Upper lobe of right lung (tissue), 1 donor: ENCODE measurements at places on chromosomes 7 and 10.

- no peaks in the 10 kb centered on the region for H3K4me1 ChIP-seq
- no peak overlapping the region for H3K27ac ChIP-seq
These were observed 687.3 kb downstream of the DNAJB9 start for GRCh38 chr7:109256762-109257560.

GRCh38 chr10:67697724-67698131 is 1.7 kb upstream of the CTNNA3 start:
- H3K27me3 ChIP-seq = no peaks in the 10 kb centered on the region
- DNase-seq = no peak
- no peak overlapping the region for H3K27ac ChIP-seq
- no peaks in the 10 kb centered on the region for H3K4me1 ChIP-seq
- H3K4me3 ChIP-seq = no peak overlapping the region

- peaks cover 52% of the 10 kb centered on the region for H3K4me1 ChIP-seq
- peak; percentile 92 for DNase-seq
- H3K4me3 ChIP-seq = no peak overlapping the region
- no peaks in the 10 kb centered on the region for H3K27me3 ChIP-seq
These were observed 45.9 kb downstream of the HIPK2 start for GRCh38 chr7:139731802-139732470.

DNA sequence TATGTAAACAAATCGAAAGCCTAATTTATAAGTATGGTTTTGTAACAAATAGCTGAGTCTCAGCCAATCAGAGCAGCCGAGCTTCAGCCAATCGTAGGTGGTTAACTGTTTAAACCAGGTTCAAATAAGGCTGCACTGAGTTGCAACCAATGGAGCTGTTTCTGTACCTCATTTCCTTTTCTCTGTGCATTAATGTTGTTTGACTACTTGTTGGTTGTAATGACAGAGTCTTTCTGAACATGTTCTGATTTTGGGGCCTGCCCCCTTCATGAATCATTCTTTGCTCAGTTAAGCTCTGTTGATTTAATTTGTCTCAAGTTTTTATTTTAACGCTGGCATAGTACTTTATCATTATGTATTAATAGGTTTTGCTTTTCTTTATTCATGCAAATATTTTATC is 14.6 kb downstream of the OTUD1 start:
- H3K4me3 ChIP-seq = no peak overlapping the region
- no peaks in the 10 kb centered on the region for H3K27me3 ChIP-seq
- no peaks in the 10 kb centered on the region for H3K36me3 ChIP-seq
- no peak for DNase-seq
- no peak overlapping the region for H3K27ac ChIP-seq

DNA sequence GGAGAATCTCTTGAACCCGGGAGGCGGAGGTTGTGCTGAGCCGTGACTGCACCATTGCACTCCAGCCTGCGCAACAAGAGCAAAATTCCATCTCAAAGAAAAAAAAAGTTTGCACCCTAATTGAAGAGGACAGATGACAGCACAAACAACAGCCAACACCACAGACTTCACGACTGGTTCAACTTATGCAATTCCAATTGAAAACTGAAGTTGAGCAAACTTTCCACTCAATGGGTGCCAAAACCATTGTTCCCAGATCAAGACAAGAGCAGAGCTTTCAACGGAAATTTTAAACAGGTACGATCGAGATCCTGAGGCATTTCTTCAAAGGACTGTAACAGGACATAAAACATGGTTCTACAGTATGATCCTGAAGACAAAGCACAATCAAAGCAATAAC is 149.7 kb downstream of the KMT2E start:
- no peaks in the 10 kb centered on the region for H3K27me3 ChIP-seq
- H3K27ac ChIP-seq = no peak overlapping the region
- peaks cover 47% of the 10 kb centered on the region for H3K36me3 ChIP-seq
- no peaks in the 10 kb centered on the region for H3K4me1 ChIP-seq
- H3K4me3 ChIP-seq = no peak overlapping the region
- no peak for DNase-seq

DNA sequence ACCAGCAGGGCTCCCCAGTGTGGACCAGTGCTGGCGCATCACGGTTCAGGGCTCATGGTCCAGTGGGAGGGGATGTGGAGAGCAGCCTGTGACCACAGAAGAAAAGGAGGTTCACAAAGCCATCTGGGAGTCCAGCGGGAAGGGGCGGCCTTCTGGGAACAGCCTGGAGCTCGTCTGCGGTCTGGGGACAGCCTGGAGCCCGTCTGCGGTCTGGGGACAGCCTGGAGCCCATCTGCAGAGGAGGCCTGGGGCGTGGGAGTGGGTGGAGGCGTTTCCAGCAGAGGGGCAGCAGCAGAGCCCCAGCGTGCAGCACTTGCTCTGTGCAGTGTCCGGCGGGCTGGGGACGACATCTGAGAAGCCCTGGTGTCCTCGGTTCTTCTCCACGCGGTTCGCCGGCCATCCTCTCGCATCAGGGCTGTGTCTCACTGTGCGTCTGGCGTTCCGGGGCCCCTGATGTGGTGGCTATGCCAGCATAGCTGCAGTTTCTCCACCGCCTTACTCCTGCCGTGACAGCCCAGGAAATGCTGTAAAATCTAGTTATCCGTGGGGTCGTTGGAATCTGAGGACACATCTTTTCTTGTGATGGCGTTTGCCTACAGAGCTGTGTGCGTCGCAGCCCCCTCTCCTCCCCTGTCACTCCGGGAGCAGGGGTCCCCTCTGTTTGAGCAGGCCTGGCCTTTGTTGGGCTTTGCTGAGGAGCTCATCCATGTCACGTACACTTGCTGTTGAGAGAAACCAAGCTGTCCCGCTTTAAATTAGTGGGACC is 104.6 kb downstream of the INPP5A start:
- no peak overlapping the region for H3K27ac ChIP-seq
- no peaks in the 10 kb centered on the region for H3K36me3 ChIP-seq
- H3K27me3 ChIP-seq = no peaks in the 10 kb centered on the region
- H3K4me3 ChIP-seq = no peak overlapping the region
- DNase-seq = peak; percentile 61

- no peaks in the 10 kb centered on the region for H3K36me3 ChIP-seq
- no peak for DNase-seq
These were observed 24.4 kb downstream of the CRPPA start for GRCh38 chr7:16396766-16397500.

GRCh38 chr7:33190688-33191304 is 61.4 kb downstream of the BBS9 start:
- H3K4me3 ChIP-seq = no peak overlapping the region
- H3K27me3 ChIP-seq = no peaks in the 10 kb centered on the region
- no peaks in the 10 kb centered on the region for H3K36me3 ChIP-seq
- no peak for DNase-seq
- no peak overlapping the region for H3K27ac ChIP-seq

- no peaks in the 10 kb centered on the region for H3K27me3 ChIP-seq
- H3K36me3 ChIP-seq = no peaks in the 10 kb centered on the region
- H3K27ac ChIP-seq = no peak overlapping the region
- no peak for DNase-seq
- H3K4me3 ChIP-seq = no peak overlapping the region
These were observed 6.8 kb downstream of the PTPN12 start for GRCh38 chr7:77543910-77544309.

- no peak for DNase-seq
- H3K27ac ChIP-seq = no peak overlapping the region
- H3K27me3 ChIP-seq = no peaks in the 10 kb centered on the region
- no peaks in the 10 kb centered on the region for H3K4me1 ChIP-seq
- H3K36me3 ChIP-seq = no peaks in the 10 kb centered on the region
These were observed 16.5 kb upstream of the PLAU start for GRCh38 chr10:73894245-73894971.

DNA sequence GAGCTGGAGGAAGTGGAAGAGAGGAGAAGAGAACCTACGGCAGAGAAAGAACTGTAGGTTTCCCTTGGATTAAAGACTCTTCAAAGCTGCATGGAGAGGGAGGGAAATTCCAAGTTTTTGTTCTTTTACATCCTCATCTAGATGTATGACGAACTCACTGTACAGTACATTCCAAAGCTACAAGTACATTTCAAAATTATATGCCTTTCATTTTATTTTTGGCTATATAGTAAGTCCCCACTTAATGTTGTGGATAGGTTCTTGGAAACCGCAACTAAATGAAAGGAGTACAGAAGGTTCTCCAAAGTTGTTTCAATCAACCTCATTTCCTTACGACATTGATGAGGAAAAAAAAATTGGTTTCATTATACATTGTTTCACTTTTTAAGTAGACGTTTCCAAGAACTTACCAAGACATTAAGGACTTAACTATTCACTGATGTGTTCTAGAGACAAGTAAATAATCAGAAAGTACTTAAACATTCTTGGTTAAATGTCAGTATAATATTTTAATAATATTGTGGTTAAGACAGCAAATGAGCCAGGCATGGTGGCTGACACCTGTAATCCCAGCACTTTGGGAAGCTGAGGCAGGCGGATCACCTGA is 16.1 kb upstream of the JMJD1C start:
- H3K27ac ChIP-seq = peak overlapping the region; percentile 43
- no peak overlapping the region for H3K4me3 ChIP-seq
- H3K27me3 ChIP-seq = no peaks in the 10 kb centered on the region

DNA sequence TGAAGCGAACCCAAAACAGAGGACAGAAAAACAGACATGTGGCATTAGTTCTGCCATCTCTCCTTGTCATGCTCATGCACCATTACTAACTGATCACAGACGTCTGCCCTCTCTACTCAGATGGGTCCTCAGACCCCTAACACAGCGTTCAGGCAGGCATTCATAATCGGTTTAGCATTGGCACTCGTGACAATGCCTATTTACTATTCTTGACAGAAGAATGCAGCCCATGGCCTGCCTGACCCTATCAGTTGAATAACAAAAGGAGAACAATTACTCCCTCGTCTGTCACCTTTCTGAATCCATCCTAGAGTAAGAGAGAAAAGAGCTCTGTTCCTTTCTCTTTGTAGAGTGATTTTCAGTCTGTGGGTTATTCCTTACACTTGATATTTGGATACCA is 194.6 kb upstream of the PHYHIPL start:
- DNase-seq = no peak
- H3K4me1 ChIP-seq = no peaks in the 10 kb centered on the region
- no peaks in the 10 kb centered on the region for H3K27me3 ChIP-seq
- H3K27ac ChIP-seq = no peak overlapping the region
- no peak overlapping the region for H3K4me3 ChIP-seq
- no peaks in the 10 kb centered on the region for H3K36me3 ChIP-seq

GRCh38 chr10:69696073-69696731 is 66.2 kb downstream of the FAM241B start:
- no peak for DNase-seq
- no peaks in the 10 kb centered on the region for H3K4me1 ChIP-seq

GRCh38 chr7:144519925-144520324 is 116.4 kb upstream of the NOBOX start:
- H3K4me1 ChIP-seq = no peaks in the 10 kb centered on the region
- no peak overlapping the region for H3K4me3 ChIP-seq
- no peak for DNase-seq
- no peaks in the 10 kb centered on the region for H3K36me3 ChIP-seq

DNA sequence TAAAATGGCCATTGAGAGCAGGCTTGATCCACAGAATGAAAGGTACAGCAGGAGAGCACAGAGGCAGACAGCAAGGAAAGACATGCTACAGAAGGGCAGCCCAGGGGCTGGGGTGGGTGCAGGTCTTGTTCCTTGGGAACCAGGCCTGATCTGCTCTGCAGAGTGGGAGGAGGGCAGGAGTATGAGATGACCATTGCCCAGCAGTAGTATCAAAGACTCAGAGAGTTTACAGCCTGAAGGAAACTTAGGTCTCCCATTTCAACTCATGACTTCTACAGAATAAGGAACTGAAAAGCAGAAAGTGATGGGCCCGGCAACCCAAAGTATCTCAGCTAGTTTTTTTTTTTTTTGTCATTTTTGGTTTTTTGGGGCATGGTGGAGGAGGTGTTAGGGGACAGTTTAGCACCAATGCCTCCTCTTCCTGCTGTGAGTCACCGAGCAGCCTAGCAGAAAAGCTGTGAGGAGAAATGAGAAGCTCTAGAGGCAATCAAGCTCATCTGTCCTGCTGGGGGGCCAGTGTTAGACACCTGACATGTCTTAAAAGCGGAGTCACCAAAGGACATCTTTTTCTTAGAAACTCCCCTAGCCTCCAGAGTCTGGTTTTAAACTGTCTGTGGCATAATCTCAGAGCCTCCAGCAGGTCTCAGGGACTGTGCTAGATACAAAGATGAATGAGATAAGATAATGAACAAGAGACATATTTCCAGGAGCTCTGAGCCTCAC is 34.3 kb upstream of the HERPUD2 start:
- no peaks in the 10 kb centered on the region for H3K27me3 ChIP-seq
- peaks cover 8% of the 10 kb centered on the region for H3K4me1 ChIP-seq
- peak overlapping the region; percentile 24 for H3K27ac ChIP-seq
- H3K36me3 ChIP-seq = no peaks in the 10 kb centered on the region

DNA sequence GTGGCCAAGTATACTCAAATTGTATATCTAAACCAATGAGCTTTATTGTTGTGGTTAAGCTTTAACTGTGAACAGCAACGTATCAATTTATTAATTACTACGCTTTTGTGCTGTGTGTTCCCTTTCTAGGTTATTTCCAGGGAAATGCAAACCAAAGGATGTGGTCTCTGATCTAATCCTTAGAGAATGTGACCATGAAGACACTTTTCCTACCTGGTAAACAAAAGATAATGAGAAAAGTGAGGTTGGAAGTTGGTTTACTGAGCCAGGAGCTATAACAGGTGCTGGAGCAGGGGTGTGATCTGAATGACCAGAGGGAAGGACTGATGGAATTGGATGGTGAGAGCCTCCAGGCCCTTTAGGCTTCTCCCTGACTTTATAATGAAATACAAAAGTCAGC is 25.4 kb upstream of the CALU start:
- H3K4me1 ChIP-seq = no peaks in the 10 kb centered on the region
- no peak overlapping the region for H3K4me3 ChIP-seq
- no peak for DNase-seq
- no peak overlapping the region for H3K27ac ChIP-seq
